GM20000 (cell line): ENCODE measurements at places on chromosomes 12 and 14.

GRCh38 chr14:26939755-26940154 is 341.9 kb upstream of the NOVA1 start:
- DNase-seq: no peak

- DNase-seq: no peak
Measured at GRCh38 chr12:4435537-4435936, 10.1 kb downstream of the FGF6 start.

DNA sequence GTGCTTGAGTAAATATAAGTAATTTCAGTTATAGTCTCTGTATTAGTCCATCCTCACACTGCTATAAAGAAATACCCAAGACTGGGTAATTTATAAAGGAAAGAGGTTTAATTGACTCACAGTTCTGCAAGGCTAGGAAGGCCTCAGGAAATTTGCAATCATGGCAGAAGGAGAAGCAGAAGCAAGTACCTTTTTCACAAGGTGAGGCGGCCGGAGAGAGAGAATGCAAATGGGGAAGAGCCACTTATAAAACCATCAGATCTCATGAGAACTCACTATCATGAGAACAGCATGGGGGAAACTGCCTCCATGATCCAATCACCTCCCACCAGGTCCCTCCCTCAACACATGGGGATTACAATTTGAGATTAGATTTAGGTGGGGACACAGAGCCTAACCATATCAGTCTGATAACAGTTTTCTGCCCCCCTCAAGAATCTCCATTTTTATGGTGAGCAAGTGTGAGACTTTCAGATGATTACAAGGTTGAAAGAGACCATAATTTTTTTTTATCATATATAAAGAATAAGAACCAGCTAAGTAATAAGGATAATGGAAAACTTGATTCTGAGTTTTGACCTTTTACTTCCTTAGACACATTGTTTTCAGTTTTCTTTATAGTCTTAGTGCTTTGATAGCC is 35.6 kb downstream of the LEMD3 start:
- DNase-seq: no peak

- DNase-seq: no peak
Measured at GRCh38 chr14:32426028-32426427, 96.9 kb downstream of the AKAP6 start.

GRCh38 chr12:59980476-59980875 is 384.6 kb downstream of the SLC16A7 start:
- no peak for DNase-seq

DNA sequence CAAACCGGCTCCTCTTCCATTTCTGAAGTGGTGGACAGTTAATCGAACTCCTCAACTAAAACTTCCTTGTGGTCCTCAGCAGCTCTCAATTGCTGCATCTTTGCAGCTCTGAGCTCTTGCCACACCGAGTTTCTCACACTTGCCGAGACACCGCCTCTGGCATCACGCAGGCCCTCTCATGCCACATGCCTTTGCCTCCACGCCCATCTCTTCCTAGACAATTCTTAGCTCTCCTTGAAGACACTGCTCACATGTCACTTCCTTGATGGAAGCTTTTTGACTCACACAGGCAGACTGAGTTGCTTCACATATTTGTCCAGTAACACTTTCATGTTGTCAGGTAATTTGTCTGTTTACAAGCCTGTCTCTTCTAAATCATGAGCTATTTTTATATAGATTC is 29.2 kb downstream of the KCNA1 start:
- DNase-seq: no peak

GRCh38 chr12:120702637-120703036 is 7.6 kb upstream of the UNC119B start:
- no peak for DNase-seq

- no peak for DNase-seq
Measured at GRCh38 chr14:74620497-74620921, 8.5 kb upstream of the LTBP2 start.

DNA sequence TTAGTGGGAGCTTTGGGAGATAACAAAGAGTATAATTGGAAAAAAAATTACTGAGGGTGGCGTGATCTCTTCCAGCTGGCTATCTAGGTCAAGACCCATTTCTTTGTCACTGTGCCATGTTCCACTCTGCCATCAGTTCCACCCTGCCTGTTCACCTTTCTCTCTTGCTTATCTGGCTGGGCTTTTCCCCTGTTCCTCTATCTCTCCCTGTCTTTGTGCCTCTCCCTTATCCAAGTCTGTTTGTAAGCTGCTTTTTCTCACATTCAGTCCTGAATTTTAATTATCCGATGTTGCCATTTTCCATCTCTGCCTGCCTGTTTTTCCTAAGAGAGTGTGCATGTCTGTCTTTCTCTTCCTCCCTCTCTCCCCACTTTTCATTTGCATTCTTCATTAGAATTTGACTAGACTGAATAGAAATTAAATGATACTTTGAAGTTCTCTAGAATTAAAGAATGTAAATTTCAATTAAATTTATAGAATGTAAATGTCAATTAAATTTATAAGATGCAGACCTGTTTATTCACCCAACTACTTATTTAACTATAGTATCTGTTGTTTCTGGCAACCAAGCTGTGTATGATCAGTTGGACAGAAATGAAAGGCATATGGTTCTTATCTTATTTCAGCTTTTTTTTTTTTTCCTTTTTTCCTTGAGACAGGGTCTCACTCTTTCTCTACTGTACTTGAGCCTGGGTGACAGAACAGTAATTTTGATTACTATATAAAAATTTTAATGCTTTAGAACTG is 40.9 kb upstream of the A2ML1 start:
- no peak for DNase-seq

DNA sequence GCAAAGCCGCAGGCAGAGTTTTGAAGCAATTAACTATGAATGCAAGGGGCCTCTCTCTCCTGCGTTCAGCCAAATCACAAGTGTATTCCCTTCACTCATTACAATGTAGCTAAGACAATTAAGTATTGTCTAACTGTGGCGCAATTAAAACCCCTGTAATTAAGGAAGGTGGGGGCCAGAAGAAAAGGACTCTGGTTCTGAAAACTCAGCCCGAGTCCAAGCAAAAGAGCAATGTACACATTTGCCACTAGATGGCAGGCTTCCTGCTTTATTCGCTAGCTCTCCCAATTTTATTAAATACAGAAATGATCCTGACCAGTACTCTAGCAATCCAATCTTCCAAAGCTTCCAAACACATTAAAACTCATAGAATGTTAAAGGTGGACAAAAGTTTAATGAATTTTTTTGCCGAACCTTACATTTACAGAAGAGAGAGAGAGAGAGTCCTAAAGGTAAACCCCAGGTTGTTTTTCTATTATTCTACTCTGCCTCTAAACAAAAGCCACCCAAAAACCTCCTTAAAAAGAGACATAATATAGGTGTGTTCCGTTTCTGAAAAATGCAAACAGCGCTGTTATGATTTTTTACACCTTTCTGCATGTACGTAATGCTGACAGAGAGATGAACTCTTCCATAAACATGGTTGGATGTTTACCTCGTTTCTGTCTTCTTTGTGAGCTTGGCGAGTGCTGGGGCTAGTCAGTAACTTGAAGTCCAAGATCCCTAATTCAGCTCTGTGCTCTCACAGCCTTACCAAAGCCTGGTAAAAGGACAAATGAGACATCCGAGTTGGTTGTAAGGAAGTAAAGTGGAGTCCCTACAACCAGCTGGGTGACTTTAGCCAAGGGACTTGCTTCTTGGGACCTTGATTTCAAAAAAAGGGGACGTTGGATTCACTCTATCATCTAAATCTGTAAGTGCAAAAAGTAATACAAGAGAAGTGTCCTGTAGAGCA is 50.9 kb upstream of the VASH1 start:
- peak; percentile 68 for DNase-seq

DNA sequence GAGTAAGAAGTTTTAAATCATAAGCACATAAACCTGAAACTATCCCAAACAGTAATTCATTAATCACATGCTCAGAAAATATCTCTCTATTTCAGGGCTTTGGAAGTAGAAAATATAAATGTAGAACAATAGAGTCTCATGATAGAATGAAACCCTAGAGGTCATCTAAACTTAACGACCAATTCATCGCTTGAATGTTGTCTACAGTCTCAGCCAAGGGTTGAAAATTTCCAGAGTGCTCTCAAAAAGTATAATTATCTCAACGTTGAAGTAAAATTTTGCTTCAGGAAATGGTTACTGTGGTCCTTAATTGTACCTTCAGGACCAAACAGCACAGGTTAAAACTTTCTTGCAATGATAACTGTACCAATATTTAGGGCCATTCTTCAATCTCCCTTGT is 1053.6 kb upstream of the SEL1L start:
- DNase-seq: no peak

- no peak for DNase-seq
Measured at GRCh38 chr12:119594399-119594730, 791 bp downstream of the TMEM233 start.

DNA sequence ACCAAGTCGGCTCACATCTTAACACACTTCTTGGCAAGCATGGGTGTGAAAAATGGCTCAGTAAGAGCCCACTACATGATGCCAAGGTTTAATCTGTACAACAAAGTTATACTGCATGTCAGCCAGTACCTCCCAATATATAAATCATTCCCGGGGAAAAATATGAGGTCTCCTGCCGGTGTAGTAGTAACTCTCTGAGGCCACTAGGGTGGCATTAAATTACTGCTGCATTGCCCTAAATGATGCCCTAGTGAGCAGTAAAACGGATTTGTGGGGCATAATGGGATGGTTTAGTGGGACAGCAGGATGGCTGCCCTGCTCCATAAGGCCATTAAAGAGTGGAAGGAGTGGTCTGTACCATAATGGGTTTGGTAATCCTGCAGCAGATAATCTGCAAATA is 267.7 kb downstream of the MED13L start:
- no peak for DNase-seq

- no peak for DNase-seq
Measured at GRCh38 chr14:82224610-82225009, 691.0 kb upstream of the SEL1L start.
